ENCODE measurements at places on chromosomes 16 and 17.

DNA sequence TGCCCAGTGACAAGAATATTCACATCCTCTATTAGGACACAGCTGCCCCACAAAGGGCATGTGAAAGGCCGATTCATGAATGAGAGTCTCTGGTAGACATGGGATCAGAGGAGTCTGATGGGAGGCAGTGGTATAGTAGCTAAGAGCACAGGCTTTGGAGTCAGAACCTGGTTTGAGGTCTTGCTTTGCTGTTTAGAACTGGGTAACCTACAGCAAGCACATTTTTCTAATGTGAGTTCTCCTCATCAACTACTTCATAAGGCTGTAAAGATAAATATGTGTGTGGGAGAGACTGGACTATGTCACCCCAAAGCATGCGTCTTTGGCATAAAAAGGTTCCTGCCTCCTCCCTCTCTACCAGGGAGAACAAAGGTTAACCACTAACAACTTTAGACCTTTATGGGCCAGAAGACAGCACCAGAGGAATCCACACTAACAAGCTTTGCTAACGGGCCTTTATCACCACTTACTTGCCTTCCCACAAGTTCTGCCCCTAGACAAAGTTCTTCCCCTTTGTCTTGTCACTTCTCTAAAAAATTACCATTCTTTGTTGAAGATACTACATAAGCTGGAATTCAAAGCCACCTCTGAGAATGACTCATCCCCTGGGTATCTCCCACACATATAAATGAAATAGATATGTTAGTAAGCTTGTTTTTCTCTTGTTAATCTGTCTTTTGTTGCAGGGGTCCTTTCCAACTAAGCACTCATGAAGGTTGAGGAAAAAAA, 21.1 kb downstream of the CDR2 start:
- no peak for DNase-seq

DNA sequence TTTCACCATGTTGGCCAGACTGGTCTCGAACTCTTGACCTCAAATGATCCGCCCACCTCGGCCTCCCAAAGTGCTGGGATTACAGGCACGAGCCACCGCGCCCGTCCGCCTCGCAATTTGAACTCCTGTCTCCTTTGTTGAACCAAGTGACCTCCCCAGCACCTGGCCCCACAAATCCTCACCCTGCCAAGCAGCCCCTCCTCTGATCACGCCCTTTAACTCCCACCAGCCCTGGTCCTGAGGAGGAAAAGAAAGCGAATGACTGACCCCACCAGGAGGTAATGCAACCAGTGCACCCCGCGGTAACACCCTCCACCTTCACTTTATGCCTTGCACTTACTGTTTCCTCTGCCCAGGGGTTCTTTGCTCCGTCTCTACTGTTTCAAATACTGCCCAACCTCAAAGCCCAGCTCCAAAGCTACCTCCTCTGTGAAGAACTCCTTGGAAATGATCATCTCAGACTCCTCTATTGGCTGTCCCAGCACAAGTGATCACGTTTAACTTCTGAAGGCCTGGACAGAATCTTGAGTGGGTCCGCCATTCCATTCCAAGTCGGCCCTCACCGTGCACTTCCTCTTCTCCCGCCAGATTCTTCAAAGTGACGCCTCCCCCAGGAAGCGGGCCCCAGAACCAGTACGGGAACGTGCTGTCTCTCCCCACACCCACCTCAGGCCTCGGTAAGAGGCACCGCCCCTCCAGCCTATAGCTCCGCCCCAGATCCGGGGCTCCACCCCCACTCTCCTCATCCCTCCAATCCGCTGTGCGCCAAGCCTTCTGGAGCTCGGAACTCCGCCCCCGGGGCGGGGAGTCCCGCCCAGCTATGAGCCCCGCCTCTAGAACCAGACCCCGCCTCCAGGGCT, 4.4 kb downstream of the CD19 start:
- no peak for DNase-seq

- no peak for DNase-seq
Observed at GRCh38 chr17:62188713-62189112, 123.6 kb upstream of the MED13 start.

- no peak for DNase-seq
Observed at GRCh38 chr17:22694362-22695227, 1002.3 kb downstream of the KCNJ18 start.

DNA sequence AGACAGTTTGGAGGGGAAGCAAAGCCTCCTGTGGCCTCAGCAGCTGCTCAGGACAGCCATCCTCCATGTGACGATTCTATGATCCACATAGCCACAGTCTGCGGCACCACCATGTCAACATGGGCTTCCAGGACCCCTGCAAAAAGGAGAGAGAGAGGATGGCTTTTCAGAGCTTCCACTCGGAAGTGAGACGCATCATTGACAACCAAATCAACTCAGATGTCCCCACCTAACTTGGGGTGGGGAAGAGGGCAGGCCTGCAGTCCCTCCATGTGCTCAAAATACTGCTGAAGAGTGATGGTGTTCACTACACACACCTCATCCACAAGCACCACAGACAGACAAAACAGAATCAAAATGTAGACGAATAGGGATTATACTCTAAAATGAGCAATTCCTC, 5.9 kb upstream of the METTL16 start:
- DNase-seq: no peak

DNA sequence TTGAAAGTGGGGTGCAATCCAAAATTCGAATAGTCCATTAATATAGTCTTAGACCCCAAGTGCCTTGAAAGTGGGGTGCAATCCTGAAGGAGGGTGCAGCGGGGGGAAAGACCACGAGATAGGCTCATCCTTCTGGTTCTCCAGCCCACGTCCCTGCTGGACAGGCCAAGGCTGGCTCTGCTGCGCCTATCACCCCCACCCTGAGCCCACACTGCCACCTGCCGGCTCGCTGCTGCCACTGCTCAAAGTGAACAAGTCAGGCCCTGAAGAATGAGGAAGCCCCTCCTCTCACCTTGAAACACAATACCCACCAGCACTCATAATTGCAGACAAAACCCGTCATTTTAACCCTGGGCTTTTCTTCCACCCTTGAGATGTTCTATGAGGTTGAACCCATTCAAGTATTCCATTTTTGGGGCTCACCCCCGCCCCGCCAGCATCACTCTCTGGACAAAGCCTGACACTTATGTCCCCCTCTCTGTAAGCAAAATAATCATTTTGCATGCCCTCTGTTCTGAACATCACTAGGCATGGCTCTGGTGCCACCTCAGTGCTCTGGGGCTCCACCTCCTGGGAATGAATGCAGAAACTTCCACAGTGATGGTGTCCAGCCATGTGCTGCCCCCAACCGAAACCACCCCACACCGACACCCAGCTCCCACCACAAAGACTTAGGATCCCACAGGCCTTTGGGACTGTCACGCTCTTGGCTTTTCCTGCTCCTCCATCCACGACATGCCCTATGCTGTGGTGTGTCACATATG, 56.8 kb downstream of the BEAN1 start:
- no peak for DNase-seq

- no peak for DNase-seq
Observed at GRCh38 chr17:40038882-40039513, 15.2 kb downstream of the MED24 start.

DNA sequence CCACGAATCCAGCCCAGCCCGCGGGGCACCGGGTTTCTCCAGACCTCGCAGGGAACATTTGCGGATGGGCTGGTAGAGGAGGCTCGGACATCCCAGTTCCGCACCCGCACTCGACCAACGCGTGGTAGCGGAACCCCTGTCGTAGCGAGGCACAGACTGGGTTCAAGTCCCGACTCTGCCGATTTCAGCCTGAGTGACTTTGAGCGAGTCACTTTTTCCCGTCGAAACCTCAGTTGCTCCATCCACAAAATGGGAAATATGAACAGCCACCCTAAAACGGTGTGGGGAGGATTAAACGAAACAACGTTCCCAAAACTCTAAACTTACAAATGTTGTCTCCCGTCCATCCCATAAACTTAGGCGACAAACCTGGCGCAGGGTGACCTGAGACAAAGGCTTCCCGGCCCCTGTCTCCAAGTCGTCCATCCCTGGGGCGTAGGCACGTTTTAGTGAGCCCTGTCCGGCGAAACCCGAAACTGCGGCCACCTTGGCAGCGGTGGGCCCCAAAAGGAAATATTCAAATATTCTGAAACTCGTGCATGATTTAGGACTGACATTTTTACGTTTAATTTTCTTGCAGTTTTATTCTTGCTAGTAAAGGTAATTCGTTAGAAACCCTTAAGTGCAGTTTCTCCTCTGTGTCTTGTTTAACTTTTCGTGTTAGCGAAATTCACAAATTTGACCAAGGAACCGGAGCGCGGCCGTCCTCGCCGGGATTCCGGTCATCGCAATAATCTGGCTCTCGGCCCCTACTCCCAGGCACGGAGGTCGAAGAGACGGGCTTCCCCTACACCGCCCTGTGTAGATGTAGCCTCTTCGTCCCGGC, 1.9 kb upstream of the MLLT6 start:
- DNase-seq: no peak

- no peak for DNase-seq
Observed at GRCh38 chr17:18966831-18967624, 15.1 kb downstream of the SLC5A10 start.

GRCh38 chr17:12736526-12736925, 52.8 kb upstream of the ARHGAP44 start:
- DNase-seq: no peak

DNA sequence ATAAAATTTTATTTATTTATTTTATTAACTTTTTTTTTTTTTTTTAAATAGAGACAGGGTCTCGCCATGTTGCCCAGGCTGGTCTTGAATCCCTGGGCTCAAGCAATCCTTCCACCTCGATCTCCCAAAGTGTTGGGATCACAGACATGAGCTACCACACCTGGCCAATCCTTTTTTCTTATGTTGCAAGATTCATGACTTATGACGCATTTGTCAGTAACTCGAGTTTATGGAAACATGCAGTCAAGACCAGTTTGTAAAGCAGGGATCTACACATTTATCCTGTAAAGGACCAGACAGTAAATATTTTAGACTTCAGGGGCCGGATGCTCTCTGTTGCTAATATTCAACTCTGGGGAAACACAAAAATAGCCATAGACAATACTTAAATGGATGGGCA, 9.4 kb upstream of the MAP2K6 start:
- no peak for DNase-seq

DNA sequence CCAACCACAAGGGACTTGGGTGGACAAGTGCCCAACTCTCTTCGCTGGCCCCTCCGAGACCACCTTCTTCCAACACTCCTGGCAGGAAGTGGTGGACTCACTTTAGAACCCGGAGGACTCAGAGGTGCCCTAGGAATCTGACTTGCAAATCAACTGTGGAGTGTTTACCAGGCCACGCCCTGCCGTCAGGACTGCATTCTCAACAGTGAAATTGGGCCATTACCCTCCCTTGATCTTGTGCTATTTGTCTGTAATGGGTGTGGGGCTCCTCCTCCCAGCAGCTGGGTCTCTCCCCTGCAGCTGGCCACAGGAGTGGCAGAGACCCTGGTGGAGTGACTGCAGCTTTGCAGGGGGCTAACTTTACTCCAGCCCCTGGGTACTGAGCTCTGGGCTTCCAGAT, 212.2 kb upstream of the RPL38 start:
- DNase-seq: no peak

DNA sequence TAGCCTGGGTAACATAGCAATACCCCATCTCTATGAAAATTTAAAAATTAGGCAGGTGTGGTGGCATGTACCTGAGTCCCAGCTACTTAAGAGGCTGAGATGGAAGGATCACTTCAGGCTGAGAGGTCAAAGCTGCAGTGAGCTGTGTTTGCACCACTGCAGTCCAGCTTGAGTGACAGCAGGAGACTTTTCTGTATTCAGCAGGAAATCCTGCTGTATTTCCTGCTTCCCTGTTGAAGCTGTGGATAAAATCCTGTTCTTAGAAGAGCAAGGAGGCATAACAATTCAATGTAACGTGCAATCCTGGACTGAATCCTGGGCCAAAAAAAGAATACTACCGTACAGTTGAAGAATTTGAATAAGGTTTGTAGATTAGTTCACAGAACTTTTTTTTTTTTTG, 62.2 kb downstream of the FBXL20 start:
- no peak for DNase-seq

DNA sequence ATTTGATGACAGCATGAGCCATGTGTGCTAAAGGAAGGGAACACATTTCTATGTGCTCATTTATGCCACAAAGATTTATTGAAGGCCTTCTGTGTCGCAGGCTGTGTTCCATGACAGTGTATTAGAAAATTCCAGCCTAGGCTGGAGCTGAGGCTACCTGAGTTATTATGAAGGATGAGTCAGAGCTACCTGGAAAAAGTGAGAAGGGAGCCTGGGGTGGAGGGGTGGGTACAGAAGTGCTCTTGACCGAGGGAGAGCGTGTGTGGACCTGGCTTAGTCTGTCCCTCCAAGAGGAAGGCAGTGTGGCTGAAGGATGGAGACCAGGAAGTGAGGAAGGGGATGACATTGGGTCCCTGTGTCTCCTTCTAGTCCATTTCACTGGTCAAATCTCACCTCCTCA, 98.3 kb downstream of the N4BP1 start:
- DNase-seq: no peak

- DNase-seq: no peak
Observed at GRCh38 chr16:86092586-86093480, 193.9 kb downstream of the IRF8 start.

DNA sequence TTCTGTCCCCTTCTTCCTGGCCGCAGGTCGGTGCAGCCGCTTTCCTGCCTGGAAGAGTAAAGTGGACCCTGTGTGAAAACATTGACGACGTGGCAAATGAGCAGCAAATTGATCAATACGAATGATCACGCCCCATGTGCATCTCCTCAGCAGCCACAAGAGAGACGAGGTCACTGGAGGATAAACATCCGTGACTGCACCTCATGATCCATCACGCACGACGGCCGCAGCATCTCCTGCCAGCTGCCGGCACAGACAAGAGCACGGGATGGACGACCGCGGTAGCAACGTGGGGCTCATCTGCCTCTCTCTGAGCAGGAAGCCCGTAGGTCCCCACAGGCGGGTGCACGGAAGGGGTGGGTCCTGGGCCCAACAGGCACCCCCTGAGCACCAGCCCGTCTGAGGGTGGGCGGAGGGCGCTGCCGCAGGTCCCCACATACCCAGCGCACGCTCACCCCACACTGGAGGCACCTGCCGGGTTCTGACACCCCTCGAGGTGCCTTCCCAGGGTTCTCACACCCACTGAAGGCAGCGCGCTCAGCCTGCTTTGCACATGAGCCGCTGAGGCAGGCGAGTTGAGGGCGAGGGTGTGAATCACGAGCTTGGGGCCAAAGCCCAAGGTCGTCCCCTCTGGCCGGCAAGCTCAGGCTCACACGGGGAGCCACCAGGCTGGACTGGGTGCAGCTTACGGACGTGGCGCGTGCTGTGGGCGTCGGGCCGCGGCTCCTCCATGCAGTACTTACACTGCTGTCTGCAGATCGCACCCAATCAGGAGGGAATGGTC, 12.3 kb upstream of the CDH15 start:
- DNase-seq: no peak

GRCh38 chr17:5621026-5621425, 36.7 kb upstream of the NLRP1 start:
- DNase-seq: no peak

- DNase-seq: no peak
Observed at GRCh38 chr17:74446551-74447500, 14.9 kb downstream of the GPRC5C start.

GRCh38 chr17:56636265-56636664, 42.8 kb downstream of the NOG start:
- no peak for DNase-seq
